ENCODE measurements at places on chromosomes 4 and X. TPM values are rescaled to one million over a fixed set of nuclear protein-coding genes. Genes with fewer than 3 reads are reported as not detected.

SATL1 gene
- total RNA-seq: not detected

FATE1 gene
- total RNA-seq: not detected

TGIF2LX gene
- not detected for total RNA-seq

SOWAHD gene
- total RNA-seq: not detected

RTL9 gene
- not detected for total RNA-seq

PRMT9 gene
- total RNA-seq: 6.6 TPM

Measured in mesangial cell (primary cell).